Effector CD4-positive, alpha-beta T cell (primary cell): ENCODE measurements at places on chromosomes 3 and 15.

DNA sequence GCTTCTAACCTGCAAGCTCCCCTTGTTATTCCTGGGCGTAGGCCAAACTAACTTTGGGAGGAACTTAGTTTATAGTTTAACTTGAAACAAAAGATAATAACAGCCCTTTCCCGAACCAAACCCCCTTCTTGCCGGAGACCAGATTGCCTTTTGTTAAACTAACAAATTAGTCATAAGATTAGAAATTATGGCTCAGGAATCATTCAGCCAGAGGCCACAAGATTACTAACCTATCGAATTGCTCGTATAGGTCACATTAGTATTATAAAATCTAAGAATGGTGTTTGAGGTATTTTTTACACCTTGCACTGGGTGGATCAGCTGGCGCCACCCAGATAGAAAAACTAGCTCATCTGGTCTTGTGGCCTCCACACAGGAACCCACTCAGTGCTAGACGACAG is 65.3 kb upstream of the RAP2B start:
- DNase-seq, result no peak

- DNase-seq, result no peak
Observed at GRCh38 chr15:85306946-85307686, 73.3 kb upstream of the AKAP13 start.

DNA sequence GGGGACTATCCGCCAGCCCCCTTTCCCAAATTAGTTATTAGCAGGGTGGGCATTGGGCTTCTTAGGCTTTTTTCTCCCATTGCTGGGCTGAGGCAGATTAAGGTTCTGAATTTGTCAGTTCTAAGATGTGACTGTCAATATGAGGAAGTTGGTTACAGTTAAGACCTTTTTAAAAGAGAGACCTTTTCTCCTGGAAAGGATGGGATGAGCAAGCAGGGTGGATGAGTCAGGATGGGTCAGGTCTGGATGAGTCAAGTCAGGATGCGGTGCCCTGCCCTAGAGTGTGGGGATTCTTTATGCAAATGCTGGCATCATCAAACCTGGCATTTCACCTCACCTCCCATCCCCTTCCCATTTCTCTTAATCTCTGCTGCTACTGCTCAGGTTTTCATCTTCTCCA is 1.9 kb downstream of the AEN start:
- DNase-seq, result no peak

GRCh38 chr3:195746346-195746745 is 25.6 kb downstream of the MUC20 start:
- no peak for DNase-seq

GRCh38 chr3:166307756-166308350 is 470.6 kb upstream of the BCHE start:
- DNase-seq, result no peak
